ENCODE measurements at places on chromosomes 4 and X. TPM values are rescaled to one million over a fixed set of nuclear protein-coding genes. Genes with fewer than 3 reads are reported as not detected.

- no peak for DNase-seq
Observed at GRCh38 chrX:143472347-143472938, 44.8 kb downstream of the SPANXN3 start.

GRCh38 chr4:71377561-71377960, 38.7 kb downstream of the SLC4A4 start:
- no peak for DNase-seq

- no peak for DNase-seq
Observed at GRCh38 chrX:40734971-40735324, 394 bp downstream of the MED14 start.

DNA sequence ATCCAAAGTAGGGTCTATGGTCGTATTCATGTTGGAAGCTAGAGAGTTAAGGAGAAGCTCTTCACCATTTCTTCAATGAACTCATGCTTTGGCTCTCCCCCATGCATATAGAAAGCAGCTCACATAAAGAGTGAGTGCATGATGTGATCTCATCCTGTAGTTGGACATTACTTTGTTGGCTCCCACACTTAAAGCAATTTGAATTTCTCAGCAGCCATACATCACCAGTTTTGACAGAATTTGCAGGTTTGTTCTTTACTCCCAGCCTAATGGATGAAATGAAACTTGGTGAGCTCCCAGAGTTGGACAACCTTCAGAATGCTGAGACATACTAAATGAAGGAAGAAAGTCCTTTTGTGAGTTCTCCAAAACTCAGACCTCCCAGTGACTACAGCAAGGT, 613.5 kb downstream of the IQCM start:
- DNase-seq: no peak

GRCh38 chrX:1542994-1543725, 6.2 kb upstream of the P2RY8 start:
- DNase-seq: no peak

DNA sequence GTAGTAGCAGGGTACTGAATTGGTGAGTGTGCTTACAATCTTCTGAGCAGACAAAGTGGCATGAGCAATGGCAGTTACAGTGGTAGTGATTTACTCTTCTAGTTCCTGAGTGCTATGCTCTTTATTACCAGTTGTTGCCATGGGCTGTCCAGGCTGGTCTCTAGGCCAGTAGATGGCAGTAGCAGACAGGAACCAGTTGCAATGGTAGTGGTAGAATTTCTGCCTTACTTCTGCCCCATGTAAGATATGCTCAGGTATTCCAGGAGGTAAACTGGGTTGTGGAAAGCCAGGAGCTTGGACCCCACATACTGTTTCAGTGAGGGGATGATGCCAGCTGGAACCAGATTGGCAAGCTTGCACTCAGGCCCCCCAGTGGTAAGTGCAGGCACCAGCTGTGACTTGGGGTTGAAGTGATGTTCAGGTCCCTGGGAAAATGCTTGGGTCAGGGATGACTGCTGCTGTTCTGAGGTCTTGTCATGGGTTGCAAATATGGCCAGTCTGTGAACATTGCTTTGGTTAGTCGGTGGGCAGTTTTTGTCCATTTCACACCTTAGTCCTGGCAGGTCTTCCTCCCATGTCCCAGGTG, 63.0 kb upstream of the ZXDB start:
- no peak for DNase-seq

DNA sequence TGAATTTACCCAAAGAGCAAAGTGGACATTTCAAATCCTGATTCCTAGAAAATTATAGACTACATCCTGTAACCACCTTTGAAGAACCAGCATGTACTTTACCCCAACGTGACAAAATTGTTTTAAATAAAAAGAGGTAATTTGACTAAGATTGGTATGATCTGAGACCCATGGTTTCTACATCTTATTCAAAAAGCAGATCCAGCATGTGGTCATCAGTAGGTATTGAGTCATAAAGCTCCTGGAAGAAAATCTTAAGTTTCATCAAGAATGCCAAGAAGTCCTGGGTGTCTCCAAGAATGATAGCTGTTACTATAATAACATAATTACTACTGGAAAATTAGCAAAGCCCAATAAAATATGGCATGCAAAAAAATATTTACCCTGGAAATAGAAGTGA, 61.8 kb downstream of the NFKB1 start:
- no peak for DNase-seq

DNA sequence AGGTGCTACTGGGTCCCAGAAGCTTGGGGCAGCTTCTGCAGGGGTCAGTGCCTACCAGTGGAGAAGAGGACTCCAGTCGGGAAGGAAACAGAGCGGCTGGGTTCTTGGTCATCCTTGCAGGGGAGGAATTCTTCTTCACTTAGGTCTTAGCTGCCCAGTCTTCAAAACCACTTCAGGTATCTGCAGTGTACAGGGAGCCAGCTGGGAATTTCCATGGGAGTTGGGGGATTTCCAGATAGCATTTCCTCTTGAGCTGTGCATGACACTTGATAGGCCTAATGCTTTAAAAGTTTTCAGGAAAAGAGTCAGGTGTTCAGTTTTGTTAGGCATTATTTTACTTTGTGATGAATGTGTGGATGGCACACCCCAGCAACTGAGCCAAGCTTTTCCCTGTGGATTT, 58.1 kb upstream of the ENPP6 start:
- no peak for DNase-seq

The FGFRL1 gene
- total RNA-seq: 5.4 TPM

The APLN gene
- total RNA-seq: 0.09 TPM

- DNase-seq: no peak
Observed at GRCh38 chr4:17787315-17787714, 5.9 kb upstream of the FAM184B start.

The TSPAN5 gene
- 14.1 TPM for total RNA-seq

DNA sequence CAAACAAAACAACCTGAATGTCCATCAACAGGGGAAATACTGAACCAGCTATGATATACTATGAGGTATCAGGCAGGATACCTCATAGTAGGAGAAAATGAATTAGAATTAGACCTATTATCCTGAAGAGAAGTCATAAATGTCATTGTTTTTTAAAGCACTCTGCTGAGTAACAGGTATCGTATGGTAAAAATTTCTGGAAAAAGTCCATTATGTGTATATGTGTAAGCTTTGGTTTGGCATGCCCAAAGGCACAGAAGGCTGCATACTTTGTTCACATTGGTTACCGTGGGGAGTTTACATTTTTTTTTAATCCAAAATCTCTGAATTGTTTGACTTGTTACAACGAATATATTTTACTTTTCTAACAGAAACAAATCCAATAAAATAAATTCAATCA, 70.5 kb downstream of the RPS3A start:
- DNase-seq: no peak

- DNase-seq: no peak
Observed at GRCh38 chr4:24032371-24032989, 142.6 kb upstream of the PPARGC1A start.

DNA sequence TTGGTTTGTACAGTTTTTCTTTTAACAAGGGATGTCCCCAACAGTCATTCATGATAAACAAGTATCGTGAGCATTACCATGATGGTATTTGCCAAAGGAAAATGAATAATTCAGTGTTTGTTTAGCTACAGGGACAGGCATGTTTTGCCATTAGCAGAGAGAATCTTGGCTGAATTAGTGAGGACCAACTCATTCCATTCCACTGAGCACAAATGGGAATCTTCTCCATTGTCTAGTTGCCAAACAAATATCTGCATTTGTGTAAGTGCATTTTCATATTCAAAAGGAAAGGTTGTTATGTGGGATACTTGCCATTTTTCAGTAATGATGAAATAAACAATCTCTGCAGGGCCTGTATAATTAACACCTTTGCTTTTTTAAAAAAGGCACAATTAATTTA, 1762.6 kb downstream of the RPA4 start:
- DNase-seq: no peak

GRCh38 chrX:127038065-127038464, 218.5 kb downstream of the PRR32 start:
- no peak for DNase-seq

The G6PD gene
- 180 TPM for total RNA-seq

- no peak for DNase-seq
Observed at GRCh38 chr4:5958199-5958735, 60.0 kb downstream of the C4orf50 start.

DNA sequence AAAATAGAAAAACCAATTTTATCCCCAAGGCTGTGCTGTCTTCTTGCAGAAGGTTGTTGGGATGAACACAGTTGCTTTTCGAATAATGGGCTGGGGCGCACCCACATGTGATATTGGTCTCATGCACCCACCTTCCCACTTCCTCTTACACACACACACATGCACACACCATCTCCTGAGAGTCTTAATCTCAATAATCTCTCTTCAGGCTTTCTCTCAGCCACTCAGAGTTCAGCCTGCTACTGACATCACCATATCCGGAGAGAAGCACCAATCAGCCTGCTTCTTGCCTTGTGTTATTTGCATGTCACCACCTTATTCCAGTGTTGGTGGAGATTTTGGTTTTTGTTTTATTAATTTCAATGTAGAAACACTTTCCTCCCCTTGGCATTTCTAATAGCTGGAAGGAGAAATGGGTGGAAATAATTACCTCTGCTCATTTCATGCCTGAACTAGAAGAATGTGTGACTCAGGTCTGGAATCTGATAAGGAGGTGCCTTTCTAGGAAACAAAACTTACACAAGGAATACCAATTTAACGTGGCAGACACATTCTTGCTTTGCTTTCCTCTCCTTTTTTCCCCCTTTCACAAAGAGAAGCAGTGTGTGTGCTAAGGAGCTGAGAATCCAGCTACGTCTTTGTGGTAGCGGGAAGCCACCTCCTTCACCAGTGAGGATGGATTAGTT, 400.2 kb downstream of the MID1IP1 start:
- DNase-seq: no peak

The NKRF gene
- 9.0 TPM for total RNA-seq

- DNase-seq: no peak
Observed at GRCh38 chrX:69503782-69504625, at the start of gene NALF2. Gene NALF2 (plus strand): TSS chrX:69504326. CDS start chrX:69505283, 957 bp downstream.

The ART3 gene
- 0.92 TPM for total RNA-seq

DNA sequence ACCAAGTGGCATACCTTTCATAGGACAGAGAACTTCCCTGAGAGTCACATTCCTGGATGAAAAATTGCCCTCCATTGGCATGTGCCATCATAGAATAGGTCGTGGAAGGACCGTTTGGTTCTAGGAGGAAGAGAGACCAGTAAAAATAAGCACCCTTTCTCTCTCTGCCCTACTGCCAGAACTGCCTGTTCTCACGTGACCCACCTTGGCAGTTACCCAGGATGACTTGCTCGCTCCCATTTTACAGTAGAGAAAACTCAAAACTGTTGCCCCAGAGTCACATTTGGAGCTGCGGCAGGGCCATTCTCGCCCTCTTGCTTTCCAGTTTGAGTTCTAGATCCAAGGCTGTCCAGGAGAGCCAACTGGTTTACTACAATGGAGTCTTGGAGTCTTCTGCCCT, 1.1 kb upstream of the NLGN3 start:
- DNase-seq: no peak

DNA sequence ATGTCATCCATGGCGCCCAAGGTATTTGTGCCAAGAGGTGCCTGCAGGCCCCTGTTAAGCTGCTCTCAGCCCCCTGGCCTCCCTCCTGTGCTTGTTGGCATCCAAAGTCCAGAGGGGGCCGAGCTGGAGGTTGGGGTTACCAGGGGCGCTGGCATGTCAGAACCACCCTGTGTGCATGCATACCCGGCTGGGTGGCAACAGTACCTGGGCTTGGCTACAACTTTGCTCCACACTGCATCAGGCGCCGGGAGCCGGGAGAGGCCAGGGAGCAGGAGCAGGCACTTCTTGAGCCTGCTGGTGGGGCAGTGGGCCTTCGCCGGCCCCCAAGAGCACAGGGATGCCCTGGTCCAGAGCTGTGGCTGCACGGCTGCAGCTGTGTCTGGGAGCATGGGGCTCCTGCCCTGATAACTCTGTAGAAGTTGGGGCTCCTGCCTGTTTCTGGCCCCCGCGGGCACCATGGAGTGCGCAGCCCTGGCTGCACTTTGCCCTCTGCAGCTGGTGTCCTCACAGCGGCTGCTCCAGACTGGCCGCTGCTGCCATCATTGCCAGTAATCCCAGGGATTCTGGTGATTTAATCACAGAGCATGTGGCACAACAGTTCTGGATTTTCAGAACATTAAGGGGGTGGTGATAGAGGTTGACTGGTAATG, 130.3 kb downstream of the ARHGAP10 start:
- no peak for DNase-seq

The SPCS3 gene
- 55.7 TPM for total RNA-seq

GRCh38 chr4:28709891-28710290, 1849.2 kb downstream of the STIM2 start:
- no peak for DNase-seq

- DNase-seq: no peak
Observed at GRCh38 chr4:91846233-91846632, 457.5 kb upstream of the GRID2 start.

- no peak for DNase-seq
Observed at GRCh38 chr4:156413239-156414135, 459.8 kb upstream of the CTSO start.

- no peak for DNase-seq
Observed at GRCh38 chr4:71860643-71861042, 76.8 kb upstream of the GC start.

The FGF2 gene
- 6.3 TPM for total RNA-seq

DNA sequence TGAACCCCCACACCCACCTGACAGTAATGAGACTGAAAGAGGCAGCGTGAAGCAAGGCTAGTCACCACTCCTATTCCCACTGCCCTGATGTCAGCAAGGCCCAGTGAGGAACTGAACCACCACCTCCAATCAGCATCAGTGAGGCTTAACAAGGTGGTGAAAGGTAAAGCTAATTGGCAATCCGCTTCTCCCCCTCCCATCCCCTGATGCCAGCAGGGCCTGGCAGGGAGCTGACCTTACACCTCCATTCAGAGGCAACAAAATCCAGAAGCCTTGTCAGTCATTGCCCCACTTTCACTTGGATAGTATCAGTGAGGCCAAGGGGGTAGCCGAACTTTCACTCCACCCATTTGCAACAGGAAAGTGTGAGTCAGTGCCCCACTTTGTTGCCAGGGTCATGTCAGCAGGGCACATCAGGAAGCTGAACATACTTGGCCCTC, 60.8 kb downstream of the AWAT2 start:
- DNase-seq: no peak

The CFAP99 gene
- not detected for total RNA-seq

The AFP gene
- total RNA-seq: not detected

The SLC2A9 gene
- total RNA-seq: 8.0 TPM

DNA sequence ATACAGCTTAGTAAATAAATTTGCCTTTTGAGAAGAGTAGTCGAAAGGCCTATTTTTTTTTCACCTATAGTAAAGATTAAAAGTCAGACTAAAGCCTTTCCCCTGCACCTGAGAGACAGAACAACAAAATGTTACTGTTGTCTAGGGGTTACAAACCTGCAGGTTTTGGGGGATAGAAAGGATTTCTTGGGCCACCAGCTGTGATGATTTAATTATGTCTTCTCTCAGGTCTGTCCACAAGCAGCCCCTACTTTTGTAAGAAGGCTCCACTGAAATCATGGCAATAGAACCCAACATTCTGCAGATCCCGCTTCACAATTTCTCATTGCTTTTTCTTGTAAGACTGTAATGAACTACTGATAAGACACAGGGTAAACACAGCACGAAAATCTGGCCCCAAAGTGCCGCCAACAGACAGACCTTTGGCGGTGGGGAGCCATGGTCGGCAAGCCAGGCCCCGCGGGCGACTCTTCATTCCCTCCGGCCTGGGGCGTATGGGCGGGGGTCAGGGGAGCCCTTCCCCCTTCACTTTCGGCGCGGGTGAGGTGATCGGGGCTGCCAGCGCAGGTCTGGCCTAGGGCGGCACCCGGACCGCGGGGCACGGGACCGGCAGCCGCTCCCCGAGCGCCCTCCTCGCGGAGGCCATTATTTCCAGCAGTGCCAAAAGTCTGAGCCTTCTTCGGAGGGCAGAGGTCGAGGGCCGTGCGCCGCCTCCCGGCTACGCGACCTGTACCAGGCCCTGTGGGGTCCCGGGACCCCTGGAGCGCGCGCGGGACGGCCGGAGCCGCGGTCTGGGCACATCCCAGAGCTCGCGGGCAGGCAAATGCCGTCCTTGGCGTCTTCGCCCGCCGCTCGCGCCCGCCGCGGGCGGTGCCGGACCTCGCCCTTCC, 812 bp upstream of the KDM6A start:
- no peak for DNase-seq

Measured in esophagus squamous epithelium (tissue), 5 donors.